ENCODE measurements at places on chromosomes 6 and 20.

DNA sequence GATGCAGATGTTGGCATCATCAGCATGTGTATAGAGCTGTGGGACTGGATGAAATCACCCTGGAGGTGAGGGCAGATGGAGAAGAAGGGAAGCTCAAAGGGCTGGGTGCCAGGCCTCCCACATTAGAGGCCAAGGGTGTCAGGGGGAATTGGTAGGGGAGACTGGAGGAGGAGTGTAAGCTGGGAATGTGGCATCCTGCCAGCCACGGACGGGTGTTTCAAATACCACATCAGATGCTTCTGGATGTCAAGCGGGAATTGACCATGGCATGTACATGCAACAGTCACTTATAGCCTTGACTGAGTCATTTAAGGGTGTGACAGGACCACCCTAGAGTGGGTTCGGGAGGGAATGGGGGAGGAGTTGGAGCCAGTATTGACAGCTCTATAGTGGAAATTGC is 9.6 kb downstream of the ERGIC3 start:
- DNase-seq = no peak

- no peak for DNase-seq
Measured at GRCh38 chr20:22546344-22546743, 38.0 kb downstream of the FOXA2 start.

GRCh38 chr20:53681352-53682212 is 87.9 kb upstream of the ZNF217 start:
- DNase-seq = no peak

DNA sequence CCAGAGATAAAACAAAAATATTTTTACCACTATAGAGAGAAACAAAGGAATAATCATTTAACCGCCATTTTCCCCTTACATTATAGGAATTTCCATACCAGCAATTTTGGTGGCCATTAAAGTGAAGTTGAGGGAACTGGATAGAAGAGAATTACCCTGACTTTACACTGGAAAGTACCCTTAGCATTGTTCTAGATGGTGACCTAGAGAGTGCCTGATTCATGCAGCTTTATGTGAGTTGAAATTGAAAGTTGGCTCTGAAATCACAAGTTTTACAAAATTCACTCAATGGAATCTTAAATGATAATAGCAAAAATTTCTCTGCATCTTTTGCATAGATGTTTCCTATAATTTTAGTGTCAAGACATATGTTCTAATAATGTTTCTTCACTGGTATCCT is 55.7 kb upstream of the PREP start:
- DNase-seq = no peak

- DNase-seq = no peak
Measured at GRCh38 chr20:704726-705125, 29.1 kb upstream of the SCRT2 start.

DNA sequence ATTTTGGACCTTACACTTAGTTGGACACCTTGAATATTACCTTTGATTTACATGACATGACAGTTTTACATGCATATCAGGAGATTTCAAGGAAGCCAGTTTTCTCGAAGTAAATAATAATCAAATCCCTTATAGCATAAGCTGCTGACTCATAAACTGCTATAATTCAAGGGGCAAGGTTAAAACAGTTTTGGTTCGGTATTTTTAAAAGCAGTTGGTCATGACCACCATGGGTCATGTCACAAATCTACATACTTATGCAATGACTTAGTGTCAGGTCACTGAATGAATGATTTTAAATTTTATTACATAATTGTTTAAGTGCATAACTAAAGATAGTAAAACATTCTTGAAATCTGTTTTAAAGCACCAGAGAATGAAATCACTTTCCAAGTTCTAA is 158.0 kb downstream of the DST start:
- DNase-seq = peak; percentile 40

DNA sequence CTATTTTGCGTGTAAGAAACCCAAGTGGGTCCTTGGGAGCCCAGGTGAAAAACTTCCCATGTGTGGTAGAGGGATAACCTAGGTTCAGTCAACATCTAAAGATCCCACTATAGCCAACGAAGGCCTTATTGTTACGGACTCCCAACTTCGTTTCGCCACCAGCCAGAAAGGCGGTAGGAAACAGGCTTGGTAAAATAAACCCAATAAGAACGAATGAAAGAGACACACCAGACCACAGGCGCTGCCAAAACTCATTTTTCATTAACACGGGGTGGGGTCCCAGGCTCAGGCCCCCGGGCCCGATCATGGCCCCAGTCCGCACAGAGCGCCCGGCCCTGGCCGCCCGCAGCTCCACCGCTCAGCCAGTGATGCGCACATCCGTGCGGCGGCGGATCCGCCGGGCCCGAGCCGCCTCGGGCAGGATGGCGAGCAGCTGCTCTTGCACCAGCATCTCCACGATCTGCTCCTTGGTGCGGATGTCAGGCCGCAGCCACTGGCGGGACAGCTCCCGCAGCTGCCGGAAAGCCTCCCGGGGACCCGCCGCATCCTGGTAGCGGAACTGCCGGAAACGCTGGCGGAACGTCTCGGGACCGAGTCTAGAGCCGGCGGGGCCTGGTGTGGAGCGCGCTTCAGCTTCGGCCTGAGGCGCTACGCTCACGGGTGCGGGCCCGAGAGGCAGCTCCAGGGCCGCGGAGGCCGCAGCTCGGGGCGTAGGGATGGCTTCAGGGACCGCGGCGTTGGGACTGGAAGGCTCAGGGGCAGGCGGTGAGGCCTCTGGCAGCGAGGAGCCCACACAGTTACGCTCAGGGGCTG is 709 bp downstream of the SCAND1 start:
- DNase-seq = peak; percentile 71

- no peak for DNase-seq
Measured at GRCh38 chr6:29294499-29294914, 7.0 kb upstream of the OR14J1 start.

- no peak for DNase-seq
Measured at GRCh38 chr20:48405909-48406308, 421.9 kb downstream of the PREX1 start.

- DNase-seq = peak; percentile 98
Measured at GRCh38 chr6:161273752-161274487, at the start of gene AGPAT4. Gene AGPAT4, minus strand, starts transcription at chr6:161274061. Its CDS starts 41,848 bp downstream, at chr6:161232213.

GRCh38 chr6:166221040-166221439 is 53.4 kb upstream of the TBXT start:
- no peak for DNase-seq

GRCh38 chr6:15340105-15340601 is 94.3 kb downstream of the JARID2 start:
- DNase-seq = no peak

- no peak for DNase-seq
Measured at GRCh38 chr6:40950986-40951698, 87.9 kb downstream of the UNC5CL start.

GRCh38 chr20:33282991-33283555 is at the start of gene BPIFB1:
Gene BPIFB1, plus strand, starts transcription at chr20:33283214. Its CDS starts 2,860 bp downstream, at chr20:33286074.
- no peak for DNase-seq

DNA sequence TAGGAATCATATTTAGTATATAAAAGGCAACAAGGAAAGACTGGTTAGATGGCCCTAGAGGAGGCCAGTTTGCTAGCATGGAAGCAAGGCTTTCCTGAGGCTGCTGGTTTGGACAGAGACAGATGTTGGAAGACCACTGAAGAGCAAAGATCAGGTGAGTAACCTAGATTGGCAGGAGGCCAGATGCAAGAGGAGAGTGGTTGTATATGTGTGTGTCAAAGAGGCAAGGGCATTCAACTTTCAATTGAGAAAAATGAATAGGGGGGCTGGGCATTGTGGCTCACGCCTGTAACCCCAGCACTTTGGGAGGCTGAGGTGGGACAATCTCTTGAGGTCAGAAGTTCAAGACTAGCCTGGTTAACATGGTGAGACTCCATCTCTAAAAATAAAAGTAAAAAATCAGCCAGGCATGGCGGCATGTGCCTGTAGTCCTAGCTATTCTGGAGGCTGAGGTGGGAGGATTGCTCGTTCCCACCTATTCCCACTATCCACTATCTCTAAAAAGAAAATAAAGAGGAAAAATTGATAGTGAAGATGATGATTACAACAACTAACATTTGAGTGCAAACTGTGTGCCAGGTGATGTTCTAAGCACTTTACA is 79.8 kb downstream of the PRDM1 start:
- no peak for DNase-seq

- no peak for DNase-seq
Measured at GRCh38 chr6:130313206-130313605, 52.6 kb upstream of the TMEM200A start.

GRCh38 chr20:884983-885952 is 30.9 kb downstream of the ANGPT4 start:
- peak; percentile 49 for DNase-seq

DNA sequence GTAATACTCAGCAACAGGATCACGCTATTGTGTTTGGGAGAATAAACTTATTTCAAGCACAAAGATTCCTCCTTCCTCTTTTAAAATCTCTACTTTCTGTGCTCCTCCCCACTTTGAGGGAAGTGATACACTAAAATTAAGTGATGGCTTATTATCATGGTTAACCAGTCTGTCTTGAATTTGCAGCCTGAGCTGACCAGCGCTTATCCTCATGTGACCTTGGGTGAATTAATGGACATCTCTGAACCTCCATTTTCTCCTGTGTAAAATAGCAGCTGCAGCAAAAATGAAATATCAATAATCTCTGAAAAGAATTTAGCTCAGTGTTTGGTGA is 222.6 kb downstream of the BCAS1 start:
- no peak for DNase-seq

DNA sequence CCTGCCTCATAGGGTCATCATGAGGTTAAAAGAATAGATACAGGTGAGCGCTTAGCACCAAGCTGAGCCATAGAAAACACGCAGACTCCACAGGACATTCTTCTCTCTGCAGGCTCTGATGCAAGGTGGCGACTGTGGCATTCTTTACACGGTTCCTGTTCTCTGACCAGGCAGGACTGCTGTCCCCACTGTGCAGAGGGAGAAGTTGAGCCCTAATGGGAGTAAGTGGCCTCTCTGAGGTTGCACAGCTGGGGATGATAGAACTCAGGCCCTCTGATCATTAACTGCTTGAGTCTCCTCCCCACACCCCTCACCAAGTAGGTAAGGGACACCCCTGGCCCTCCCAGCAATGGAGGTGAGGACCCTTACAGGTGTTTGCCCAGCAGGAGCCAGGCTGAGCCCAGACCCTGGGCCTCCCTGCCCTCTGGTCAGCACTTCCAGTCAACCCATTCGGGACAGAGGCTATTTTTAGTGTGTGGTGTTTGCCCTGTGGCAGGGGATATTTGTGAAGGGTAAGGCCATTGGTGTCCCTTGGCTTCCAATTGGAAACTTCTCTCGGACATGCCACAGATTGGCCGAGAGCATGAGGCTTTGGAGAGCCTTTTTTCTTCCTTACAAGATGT is 116.8 kb downstream of the VEGFA start:
- no peak for DNase-seq

DNA sequence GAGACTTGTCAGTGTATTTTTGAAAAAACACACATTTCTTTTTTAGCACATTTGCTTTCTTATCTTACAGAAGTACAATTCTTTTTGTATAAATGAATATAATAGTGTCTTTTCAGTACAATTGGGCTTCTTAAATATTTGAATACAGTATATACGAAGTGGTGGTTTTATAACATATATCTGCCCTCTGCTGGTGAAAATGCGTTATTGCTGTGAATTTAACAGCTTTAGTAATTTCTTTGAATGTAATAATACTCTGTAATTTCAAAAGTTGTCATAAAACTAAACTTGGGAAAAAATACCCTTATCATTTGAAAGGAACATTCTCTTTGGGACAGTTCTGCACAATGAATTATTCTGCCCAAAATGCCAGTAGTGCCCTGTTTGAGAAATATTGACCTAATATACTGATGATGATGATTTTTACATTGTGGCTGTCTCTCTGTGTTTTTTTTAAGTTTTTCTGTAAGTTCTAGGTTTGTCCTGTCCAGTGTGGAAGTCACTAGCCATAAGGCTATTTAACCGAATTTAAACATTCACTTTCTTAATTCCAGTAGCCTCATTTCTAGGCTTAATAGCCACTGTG is 19.0 kb downstream of the SMAP1 start:
- peak; percentile 81 for DNase-seq

DNA sequence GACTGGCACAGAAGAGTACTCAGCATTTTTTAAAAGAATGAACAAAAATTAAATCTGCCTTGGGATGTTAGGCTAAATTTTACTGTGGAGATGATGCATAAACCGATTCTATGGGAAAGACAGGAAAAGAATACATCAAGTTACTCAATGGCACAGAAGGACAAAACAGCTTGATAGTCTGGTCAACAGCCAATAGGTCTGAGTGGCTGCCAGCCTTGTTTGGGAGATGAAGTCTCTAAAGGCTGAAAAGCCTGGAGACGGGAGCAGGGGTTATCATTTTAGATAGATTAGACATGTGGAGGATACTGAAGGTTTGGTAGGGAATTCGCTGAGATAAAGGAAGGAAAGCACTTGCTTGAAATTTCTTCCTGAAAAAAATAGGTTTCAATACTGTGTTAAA is 56.3 kb upstream of the LAMA2 start:
- no peak for DNase-seq
